Breast epithelium (tissue), 4 donors: ENCODE measurements at places on chromosomes 5 and 9. TPM values are rescaled to one million over a fixed set of nuclear protein-coding genes. Genes with fewer than 3 reads are reported as not detected.

PPP2R2B gene
- 0.33 TPM for total RNA-seq

DNA sequence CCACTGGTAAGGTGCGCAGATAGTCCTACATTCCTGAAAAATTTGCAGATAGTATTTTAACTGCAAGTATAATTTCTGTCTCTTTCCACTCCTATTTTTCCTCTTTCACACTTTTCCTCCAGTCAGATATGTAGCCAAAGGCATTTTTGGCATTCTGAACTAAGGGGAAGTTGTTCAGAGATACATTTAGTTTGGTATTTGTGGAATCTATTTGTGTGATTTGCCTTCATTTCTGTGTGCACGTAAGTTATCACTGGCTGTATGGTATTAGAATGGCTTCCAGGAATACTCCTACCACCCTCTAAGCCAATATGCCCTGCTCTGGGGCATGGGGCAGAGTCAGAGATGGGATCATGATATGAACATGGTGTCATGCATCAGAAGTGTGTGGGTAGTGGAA lies 45.8 kb upstream of the GRAMD2B start:
- DNase-seq, result no peak

DNA sequence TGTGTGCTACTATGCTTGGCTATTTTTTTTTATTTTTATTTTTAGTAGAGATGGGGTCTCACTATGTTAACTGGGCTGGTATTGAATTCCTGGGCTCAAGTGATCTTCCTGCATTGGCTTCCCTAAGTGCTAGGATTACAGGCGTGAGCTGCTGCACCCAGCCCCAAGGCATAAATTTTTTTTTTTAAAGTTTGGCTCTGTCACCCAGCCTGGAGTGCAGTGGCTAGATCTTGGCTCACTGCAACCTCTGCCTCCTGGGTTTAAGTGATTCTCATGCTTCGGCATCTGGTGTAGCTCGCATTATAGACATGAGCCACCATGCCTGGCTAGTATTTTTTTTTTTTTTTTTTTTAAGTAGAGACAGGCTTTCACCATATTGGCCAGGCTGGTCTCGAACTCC lies 70.3 kb downstream of the RAB24 start:
- DNase-seq, result no peak

- no peak for DNase-seq
Measured at GRCh38 chr9:36968574-36969215, 65.4 kb downstream of the PAX5 start.

ISL1 gene
- total RNA-seq, result not detected

DNA sequence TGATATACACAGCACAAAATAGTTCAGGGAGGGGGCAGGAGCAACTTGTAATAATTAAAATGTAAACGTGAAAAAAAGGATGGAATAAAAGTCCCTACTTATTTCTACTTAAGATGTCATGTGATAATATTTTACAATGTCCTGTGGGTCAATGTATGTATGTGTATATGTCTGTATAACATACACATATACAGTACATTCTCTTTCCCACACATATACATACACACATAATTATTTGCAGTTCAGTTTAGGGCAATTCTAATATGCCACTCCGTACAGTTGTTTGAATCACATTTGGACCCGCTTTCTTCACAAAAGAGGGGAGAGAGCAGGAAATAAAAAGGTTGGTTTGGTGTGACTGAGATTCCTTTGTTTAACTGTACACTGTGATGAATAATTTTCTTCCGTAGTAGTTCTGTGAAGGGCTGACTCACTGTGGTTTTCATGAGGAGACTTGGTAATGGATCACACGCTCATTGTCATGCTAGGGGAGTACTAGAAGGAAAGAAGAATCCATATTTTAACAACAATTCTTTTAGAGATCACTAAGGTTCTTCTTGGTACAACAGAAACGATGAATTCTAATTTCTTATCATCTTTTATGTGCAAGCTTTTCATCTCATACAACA lies 26.2 kb upstream of the ACOT12 start:
- no peak for DNase-seq

GRCh38 chr5:18329328-18329727 lies 695.1 kb downstream of the TAF11L14 start:
- DNase-seq, result no peak

DNA sequence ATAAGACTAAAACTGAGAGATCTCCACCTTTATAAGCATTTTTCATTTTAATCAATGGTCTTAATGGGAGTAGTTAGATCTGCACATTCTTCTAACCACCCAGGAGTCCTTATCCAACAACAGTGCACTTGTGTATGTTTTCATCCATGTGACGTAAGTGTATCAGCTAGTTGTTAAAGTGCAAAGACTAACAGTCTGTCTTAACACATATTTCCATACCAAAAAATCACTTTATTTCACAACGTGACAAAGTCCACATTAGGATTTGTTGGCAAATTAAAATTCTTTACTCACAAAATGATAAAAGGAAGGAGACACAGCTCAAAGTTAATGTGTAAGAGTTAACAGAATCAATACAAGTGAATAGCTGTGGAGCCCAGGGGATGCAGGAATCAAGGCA lies 1.9 kb upstream of the SMC2 start:
- no peak for DNase-seq

ZNF367 gene
- total RNA-seq, result 1.8 TPM

DNA sequence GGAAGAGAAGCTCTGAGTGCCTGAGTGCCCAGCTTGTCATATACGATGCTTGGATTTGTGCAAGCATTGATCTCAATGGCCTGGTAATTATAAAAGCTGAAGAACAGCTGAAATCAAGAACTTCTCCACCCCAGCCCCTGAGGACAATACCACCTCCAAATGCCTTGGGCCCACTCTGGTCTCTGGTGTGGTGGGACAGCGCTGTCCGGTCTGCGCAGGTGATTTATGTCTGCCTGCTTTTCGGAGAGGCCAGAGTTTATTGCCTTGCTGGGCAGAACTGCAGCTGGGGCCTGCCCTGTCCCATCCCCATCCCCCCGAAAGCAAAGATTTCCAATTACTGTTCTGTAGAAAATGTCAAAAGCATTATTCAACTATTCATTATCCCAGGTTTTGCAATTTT lies 1.1 kb upstream of the PDZD2 start:
- no peak for DNase-seq

- DNase-seq, result no peak
Measured at GRCh38 chr5:56490971-56491468, 257.9 kb upstream of the ANKRD55 start.

AJM1 gene
- 2.3 TPM for total RNA-seq

DNA sequence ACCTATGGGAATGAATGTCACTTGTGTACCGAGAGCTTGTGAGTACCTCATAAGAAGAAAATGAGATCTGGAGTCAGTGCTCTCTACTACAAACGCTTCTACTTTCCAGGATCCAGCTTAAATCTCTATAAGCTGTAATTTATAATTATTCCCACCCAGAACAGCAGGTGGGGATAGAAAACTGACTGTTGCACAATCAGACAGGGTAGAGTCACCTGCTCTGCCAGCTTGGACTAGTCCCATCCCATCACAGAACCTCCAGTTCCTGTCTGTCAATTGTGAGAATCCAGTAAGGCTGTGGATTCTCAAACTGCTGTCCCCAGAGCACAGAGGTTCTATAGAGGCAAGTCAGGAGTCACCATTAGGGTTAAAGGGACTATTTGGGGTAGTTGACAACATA lies 2.0 kb downstream of the SPINK7 start:
- no peak for DNase-seq

DNA sequence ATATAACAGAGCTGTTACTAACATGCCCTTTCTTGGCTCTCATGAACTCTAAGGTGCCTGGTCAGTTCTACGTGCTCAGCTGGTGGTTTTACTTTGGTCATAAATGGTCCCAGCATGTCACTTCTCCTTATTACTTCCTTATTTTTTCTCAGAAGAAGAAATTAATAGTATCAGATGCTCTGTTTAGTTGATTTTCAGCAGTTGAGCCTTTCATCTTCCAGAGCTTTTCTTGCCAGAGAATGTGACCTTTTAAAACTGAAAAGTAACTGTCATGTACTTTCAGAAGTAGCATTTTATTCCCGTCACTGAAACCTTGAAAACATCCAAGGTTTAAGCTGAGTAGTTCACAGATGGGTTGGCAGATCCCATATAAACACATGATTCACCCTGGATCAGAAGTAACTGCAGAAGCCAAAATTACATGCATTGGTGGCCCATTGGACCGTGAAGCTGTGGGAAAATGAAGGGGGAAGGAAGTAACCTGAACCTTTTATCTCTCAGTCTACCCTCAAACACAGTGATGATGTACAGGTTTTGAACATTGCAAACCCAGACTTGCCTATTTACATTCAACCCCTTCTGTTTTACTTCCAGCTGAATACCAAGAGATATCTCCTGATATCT lies 50.5 kb downstream of the HACD4 start:
- no peak for DNase-seq

RASGEF1C gene
- total RNA-seq, result not detected

SHISAL2B gene
- total RNA-seq, result not detected

DNA sequence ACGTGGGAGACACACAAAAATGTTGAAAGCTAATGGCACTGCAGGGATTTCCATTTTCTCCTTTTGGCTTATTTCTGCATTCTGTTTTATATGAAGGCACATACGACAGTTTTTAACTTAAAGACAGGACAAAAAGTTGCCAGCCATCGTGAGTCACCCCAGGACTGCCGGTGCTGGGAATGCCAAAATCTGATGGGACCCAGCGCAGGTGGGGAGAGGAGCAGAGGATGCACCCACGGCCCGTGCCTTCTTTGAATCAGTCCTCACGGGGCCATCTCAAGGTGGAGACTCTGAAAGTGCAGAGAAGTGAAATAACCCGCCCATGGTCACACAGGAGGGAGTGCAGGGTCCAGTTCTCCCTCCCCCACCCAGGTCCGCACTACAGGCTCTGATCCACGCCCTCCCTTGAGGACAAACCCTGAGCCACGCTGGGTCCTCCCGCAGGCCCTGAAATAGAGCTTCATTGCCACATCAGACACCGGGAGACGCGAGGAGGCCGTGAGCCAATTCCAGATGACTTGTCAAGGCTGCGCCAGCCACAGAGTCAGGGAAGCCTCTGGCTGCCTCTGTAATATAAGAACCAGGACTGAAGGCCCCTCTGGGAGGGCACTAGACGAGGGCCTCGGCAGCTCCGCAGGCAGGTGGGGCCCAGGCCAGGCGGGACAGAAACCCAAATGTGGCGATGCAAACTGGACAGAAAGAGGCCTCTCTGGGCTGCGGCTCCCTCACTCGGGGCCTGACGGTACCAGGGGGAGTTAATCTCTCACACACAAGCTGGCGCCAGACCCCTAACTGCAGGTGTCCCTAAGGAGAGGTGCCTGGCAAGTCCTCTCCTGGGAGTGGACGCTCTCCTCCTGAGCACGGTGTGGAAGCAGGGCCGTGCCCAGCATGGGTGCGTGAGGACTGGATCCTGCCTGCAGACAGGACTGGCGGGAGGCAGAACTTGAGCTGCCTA lies 22.9 kb downstream of the ADAMTS2 start:
- DNase-seq, result no peak

DNA sequence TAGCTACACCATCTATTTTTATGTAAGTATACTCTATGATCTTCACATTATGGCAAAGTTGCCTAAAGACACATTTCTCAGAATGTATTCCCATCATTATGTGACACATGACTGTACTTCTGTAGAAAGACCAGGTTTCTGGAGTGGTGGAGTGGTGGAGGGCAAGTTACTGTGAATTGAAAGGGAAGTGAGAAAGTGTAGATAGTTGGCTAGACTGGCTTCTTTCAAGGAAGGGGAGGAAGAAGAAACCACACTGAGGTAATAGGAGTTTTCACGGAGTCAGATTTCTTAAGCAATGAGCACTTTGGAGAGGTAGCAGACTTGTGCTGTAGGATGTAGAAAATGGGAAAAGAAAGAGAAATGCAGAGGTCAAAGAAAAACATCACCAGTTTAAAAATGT lies 50.9 kb upstream of the EQTN start:
- no peak for DNase-seq

- no peak for DNase-seq
Measured at GRCh38 chr9:131739133-131739958, 530 bp downstream of the RAPGEF1 start.

DNA sequence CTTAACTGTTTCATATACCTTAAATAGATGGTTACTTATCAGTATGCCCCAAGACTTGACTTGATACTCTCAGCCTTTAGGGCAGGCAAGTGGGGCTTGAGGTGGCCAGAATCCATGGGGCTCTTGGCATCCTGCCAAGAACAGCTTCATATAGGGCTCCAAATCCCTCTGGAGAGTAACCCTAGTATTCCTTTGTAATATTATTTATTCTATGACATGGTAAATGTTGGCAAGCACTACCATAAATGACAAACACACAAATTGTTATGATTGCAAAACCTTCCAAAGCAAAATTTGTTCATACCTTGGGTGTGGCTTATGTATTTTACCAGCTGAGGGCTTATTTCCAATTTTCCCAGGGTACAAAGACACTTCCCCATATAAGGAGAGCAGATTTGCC lies 257.4 kb upstream of the TRPC7 start:
- DNase-seq, result no peak

DNA sequence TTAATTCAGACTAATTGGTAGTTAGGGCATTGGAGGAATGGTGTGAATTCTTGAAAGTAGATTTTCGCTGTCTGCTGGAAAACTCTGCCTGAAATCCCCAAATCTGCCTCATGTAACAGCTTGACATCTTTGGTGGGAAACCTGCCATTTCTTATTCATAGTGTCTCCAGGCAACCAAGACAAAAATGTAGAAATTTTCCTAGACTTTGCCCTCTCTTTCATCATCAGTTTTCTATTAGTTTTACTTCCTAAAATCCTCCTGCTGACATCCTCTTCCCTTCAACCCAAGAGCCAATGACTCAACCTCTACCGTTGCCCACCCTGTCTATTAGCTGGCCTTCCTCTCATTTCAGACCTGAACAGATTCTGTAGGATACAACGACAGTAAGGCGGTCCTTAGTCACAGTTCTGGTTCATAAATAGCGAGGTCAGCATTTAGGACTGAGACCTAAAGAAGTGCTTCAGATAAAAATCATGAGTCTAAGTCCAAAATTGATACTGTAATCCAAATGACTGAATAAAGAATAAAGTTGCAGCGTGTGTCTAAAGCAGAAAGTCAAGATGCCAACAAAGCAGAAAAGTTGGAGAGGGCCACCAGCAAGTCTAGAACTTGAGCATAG lies 133.9 kb downstream of the MUSK start:
- no peak for DNase-seq

- DNase-seq, result no peak
Measured at GRCh38 chr9:84270847-84271530, 69.6 kb downstream of the SLC28A3 start.
